ENCODE measurements at places on chromosomes 6 and 20. TPM values are rescaled to one million over a fixed set of nuclear protein-coding genes. Genes with fewer than 3 reads are reported as not detected.

PTCRA gene
- total RNA-seq, result not detected

DLK2 gene
- not detected for total RNA-seq

VIP gene
- 0.59 TPM for total RNA-seq

DNA sequence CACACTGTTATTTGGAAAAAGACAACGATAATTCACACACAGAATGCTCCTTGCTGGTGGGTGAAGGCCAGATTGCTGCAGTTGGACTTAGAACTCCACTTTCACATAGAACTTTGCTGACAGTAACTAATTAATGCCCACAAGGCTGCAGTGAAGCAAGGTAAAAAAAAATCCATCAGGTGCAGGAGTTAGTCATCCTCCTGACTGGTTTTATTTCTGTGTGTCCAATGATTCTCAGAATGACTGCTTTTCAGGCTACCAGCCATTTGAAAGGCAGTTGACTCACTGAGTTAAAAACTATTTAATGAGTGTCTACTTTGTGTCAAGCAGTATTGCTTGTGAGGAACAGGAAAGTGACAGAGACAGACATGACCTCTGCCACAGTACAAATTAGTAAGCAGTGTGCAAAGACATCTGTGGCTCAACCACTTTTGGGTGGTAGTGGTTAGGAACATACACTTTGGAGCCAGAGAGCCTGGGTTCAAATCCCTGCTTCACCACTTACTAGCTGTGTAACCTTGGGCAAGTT lies 41.9 kb downstream of the ELOVL5 start:
- DNase-seq, result no peak

DNA sequence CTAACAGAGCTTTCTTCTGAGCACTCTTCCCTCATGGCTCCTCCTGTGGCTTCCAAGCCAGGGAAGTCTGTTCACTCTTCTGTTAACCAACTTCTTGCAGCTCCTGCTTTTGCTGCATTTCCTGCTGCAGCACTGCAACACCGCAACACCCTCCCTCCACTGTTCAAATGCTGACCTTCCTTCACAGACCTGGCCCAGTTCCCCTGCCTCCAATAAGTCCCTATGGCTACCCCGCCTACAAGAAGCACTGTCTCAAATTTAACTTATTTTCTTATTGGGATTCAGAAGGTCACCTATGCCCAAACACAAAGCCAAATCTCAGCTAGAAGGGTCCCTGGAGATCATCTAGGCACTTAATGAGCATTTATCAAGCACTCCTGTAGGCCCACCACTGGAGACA lies 44.6 kb downstream of the ELMO2 start:
- no peak for DNase-seq

GRCh38 chr6:151060096-151060765 lies 179.5 kb upstream of the AKAP12 start:
- DNase-seq, result peak; percentile 53
